Right renal cortex interstitium (tissue), 3 donors: ENCODE measurements at places on chromosomes 12 and 14. TPM values are rescaled to one million over a fixed set of nuclear protein-coding genes. Genes with fewer than 3 reads are reported as not detected.

The MEG3 gene
- polyA plus RNA-seq, result 62.0 TPM

DNA sequence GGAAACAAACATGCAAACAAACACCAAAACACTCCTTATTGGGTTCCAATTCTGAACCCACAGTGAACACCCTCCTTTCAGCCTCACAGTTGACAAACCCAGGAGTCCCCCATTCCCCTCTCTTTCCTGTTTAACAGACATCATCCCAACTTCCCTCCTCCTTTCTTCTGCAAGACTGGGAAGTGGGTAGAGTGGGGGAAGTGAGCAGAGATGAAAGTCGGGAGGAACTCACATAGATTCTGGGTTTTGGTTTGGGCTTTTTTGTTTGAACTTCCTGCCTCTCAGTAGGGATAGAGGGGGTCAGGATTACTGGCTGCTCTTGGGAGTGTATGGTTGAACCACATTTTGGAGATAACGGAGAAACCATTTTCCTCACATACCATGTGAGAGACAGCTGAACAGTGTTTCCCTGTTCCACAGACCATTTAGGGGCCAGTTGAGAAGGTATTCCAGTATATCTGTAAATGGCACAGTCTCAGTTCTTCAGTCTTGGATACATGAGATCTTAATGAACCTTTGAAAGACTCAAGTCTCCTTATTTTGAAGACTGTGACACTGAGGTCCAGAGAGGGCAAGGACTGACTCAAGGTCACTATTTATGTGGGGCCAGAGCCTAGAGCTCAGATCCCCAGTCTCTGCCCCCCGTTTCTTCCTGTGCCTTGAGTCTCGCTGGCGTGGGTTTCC lies 3.9 kb upstream of the GPR84 start:
- DNase-seq, result no peak

GRCh38 chr14:102525219-102525928 lies 15.8 kb upstream of the ANKRD9 start:
- no peak for DNase-seq

DNA sequence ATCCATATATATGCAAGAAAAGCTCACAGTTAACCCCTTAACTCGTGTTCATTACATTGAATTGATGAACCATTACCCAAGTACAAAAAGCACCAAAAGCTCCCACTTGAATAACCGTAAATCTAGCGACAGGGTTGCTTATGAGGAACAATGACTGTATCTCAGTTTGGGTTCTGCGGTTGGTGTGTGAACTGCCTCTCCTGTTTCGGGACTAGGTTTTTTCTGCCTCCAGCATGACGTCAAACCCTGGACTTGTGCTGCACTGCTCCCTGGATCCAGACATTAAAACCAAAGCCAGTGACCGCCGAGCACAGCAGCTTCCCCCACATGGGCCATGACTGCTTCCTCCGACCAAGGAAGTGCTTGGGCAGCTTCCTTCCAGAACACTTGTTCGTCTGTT lies 77.7 kb downstream of the SETD3 start:
- no peak for DNase-seq

DNA sequence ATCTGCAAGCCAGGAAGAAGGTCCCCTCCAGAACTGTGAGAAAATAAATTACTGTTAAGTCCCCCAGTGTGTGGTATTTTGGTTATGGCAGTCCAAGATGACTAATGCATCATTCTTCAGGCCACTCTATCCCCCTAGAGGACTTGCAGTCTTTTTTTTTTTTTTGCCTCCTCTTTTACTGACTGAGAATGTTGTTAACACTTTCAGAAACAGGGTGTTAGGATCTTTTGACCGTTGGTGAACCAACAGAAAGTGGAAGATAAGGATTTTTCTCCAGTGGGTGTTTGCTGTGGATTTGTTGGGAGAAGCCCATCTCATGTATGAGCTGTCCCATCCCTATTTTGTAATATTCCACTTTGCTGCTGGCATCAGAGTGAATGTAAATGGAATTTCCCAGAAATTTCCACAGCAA lies 37.8 kb downstream of the MARK3 start:
- DNase-seq, result no peak

- no peak for DNase-seq
Measured at GRCh38 chr12:77104792-77105191, 39.4 kb upstream of the E2F7 start.

DNA sequence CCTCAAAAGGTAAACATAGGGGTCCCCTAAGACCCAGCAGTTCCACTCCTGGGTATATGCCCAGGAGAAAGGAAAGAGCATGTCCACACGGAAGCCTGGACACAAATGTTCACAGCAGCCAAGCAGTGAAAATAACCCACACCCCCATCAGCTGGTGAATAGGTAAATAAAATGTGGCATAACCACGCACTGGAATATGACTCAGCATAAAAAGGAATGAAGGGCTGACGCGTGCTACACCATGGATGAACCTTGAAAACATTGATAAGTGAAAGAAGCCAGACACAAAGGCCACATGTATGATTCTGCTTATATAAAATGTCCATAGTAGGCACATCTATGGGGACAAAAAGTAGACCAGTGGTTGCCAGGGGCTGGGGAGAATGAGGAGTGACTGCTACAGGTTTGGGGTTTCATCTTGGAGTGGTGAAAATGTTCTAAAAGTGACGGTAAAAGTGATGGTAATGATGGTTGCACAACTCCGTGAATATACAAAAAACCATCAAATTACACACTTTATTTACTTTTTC lies 3.8 kb upstream of the SCARB1 start:
- no peak for DNase-seq

DNA sequence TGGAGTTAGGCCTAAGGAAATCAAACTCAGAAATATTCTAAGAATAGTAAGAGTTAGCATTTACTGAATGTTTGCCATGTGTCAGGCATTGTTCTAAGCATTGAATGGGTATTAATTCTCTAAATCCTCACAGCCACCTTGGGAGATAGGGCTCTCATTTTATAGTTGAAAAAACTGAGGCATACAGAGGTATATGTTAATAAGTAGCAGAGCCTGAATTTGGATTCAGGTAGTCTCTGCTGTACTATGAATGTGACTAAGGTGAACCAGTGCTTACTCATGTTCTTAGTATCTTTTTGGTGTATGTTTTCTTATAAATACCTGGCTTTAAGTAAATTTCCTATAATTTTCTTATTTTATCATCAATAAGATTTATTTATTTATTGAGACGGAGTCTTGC lies 8.1 kb downstream of the ARF6 start:
- no peak for DNase-seq

- no peak for DNase-seq
Measured at GRCh38 chr12:50344775-50345174, 51.6 kb downstream of the FAM186A start.

GRCh38 chr14:50714450-50715073 lies 46.5 kb upstream of the SAV1 start:
- DNase-seq, result no peak

GRCh38 chr14:58629281-58629680 lies 8.5 kb upstream of the DACT1 start:
- DNase-seq, result no peak

The USP44 gene
- polyA plus RNA-seq, result 3.3 TPM

DNA sequence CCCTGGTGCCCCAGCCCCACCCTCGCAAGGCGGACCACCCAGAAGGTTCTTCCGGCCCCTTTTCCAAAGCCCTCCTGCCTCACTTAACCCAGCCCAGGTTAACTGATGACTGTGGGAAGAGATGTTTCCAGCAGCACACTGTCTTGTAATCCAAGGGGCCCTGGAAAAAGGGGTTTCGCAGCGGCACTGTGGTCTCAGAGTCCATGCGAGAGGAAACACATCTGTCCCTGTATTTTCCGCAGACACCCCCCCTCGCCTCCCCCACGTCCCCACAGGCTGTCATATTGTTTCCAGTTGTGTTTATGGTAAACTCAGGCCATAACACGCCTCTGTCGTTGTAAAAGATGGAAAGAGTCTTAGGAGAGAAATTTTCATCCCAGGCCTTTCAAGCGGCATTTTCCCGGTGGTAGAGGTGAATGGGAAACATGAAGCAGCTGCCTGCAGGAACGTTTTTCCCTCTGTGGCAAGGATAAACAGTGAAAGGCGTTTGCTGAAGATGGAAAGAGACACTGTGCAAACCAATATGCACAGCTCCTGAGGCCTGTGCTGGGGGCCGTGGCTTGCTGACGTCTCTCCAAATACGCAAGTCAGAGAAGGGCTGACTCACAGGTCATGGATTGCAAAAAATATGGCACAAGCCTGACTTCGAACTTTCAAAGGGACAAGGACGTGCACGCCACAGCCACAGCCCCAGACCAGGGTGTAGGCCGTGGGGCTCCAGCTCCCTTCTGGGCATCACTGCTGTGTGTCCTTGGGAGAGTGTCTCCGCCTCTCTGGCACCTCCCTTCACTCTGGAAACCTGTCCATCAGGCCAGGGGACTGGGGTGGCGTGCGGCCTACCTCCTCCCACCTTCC lies 22.5 kb upstream of the FZD10 start:
- no peak for DNase-seq

- no peak for DNase-seq
Measured at GRCh38 chr12:4984344-4984743, 59.3 kb upstream of the KCNA5 start.

- no peak for DNase-seq
Measured at GRCh38 chr14:70731447-70732239, 77.7 kb downstream of the MAP3K9 start.

The PRKD1 gene
- polyA plus RNA-seq, result 30.4 TPM

DNA sequence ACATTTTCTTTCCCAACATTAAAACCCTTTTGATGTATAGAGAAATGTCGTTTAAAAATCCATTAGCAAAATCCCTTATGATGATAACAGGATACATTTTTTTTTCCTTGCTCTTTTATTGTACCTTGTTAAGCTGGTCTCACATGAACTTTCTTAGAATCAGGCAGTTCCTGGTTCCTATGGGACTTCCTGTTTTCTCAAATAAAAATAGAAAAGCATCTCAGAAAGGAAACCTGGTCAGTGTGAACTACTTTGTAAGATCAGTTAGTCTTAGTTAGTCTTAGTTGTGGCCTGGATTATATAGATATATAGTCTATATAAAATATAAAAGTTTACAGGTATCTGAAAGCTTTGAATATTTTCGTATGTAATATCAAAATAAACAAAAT lies 40.3 kb downstream of the LEMD3 start:
- no peak for DNase-seq

GRCh38 chr12:116094475-116094874 lies 183.0 kb downstream of the MED13L start:
- no peak for DNase-seq

- no peak for DNase-seq
Measured at GRCh38 chr12:116245189-116245588, 32.3 kb downstream of the MED13L start.

DNA sequence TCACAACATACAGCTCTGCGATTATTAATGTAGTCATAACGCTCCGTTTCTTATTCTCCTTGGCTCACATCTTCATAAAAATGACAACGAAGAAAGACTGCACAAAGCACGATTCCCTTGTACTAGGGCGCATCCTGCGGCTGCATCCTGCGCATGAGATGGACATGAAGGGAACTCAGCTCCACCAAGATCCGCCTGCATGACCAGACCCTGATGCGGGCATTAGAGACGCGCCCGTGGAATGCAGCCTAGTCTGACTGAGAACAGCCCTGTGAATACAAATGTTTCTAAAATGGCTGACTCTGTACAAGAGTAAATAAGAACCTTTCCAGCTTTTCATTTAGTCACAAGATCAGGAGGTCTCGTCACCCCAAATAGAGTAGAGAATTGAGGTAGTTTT lies 422.2 kb downstream of the NOVA1 start:
- DNase-seq, result no peak

DNA sequence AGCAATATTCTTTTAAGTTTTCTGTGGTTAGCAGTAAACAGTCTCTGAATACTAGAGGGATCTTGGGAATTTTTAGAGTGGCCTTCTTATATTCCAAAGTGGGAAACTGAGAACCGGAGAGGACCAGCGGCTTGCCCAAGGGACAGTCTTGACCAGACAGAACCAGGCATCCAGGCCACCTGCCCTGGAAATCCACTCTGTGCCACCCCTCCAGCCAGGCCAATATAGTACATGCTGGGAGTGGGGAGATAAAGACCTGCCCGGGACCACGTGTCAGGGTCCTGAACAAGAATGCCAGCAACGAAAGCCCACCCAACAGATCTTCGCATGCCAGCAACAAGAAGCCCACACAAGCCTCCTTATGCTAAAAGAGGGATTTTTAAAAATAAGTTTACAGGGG lies 49.4 kb upstream of the RIN3 start:
- DNase-seq, result no peak

DNA sequence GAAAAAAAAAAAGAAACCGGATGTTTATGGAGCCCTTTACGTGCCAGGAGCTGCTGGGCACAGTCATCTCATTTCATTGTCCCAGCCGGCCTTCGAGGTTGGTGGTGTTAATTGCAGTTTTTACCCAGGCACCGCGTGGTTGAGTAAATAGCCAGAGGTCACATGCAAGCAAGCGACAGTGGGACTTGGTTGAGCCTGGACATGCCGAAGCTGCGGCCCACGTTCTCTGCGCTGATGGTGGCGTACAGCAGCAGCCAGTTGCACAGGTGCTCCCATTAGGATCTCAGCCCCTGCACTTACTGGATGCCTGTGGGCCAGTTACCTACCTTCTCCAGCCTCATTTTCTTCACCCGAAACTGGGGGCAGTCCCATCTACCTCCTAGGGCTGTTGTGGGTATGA lies 54.0 kb downstream of the TSPAN9 start:
- DNase-seq, result no peak

GRCh38 chr14:99707420-99707819 lies 23.3 kb downstream of the CYP46A1 start:
- no peak for DNase-seq

GRCh38 chr14:24964591-24964990 lies 85.4 kb downstream of the STXBP6 start:
- no peak for DNase-seq

- DNase-seq, result peak; percentile 56
Measured at GRCh38 chr14:76293923-76294322, 82.0 kb upstream of the ESRRB start.

DNA sequence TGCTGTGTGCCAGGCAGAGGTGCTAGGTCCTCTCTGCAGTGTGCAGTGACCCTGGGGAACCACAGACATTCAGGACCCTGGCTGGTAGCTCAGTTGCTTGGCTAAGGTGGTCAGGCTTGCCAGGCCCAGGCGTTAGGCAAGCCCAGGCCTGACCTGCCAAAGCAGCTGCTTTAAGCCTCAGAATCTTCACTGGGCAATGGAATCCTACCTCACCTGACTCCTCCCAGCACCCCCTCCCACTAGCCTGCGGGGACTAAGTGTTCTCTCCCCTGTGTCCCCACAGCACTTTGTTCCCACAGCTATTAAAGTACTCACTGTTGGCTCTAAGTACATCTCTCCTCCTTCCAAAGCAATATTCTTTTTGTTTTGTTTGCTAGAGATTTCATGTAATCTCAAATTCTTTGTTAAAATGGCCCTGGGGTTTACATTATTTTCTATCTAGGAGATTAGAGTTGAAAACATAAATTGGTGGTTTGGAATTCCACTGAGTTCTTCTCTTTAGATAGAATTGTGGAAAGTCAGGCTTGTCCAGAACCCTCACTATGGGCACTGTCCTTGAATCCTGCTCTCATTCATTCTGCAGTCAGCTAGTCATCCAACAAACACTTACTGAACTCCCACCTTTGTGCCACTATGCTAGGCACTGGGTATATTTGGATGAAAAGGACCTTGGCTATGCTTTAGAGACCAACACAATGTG lies 44.4 kb downstream of the DGLUCY start:
- DNase-seq, result no peak

The KCNJ8 gene
- polyA plus RNA-seq, result 22.3 TPM
